ENCODE measurements at places on chromosomes 7 and 10. TPM values are rescaled to one million over a fixed set of nuclear protein-coding genes. Genes with fewer than 3 reads are reported as not detected.

- no peak for DNase-seq
These were observed 1.3 kb upstream of the PRTFDC1 start for GRCh38 chr10:24953675-24954074.

The AKR1C3 gene
- 3,253 TPM for total RNA-seq

DNA sequence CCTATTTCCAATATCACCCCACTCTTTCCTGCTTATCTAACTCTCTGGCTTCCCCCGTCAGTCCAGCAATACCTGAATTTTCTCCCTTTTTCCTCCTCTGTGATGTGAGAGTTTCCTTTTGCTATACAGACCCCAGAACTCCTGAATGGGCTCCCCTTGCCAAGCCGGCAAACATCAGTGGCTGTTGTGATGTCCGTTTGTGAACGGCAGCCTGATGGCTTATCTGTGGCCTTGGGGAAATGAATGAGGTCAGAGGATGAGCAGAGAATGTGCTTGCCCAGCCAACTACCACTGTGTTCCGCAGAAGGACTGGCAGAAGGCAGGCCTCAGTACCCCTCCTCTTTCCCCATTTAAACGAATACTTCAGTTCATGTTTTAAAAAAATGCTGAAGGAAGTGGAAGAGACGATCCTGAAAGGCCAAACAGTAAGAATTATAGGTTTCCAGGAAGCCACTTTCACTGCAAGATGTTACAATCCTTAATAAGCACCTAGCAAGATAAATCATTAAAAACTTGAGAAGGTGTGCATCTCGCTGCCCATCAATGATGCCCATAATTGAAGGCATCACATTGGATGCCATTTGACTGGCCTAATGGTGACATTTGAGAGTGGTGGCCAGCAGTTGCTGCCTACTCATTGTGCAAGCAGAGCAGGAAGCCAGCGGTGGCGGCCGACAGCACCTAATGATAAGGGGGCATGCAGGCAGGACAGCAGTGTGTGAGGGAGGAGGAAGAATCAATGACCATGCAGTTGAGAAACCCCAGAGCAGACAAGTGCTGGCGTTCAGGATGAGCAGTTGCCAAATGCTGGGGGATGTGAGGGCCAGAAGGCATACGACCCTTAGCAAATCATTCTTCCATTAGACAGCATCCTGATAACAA is 31.5 kb downstream of the SLC18A2 start:
- DNase-seq: no peak

- no peak for DNase-seq
These were observed 32.8 kb downstream of the LIMK1 start for GRCh38 chr7:74116356-74116755.

DNA sequence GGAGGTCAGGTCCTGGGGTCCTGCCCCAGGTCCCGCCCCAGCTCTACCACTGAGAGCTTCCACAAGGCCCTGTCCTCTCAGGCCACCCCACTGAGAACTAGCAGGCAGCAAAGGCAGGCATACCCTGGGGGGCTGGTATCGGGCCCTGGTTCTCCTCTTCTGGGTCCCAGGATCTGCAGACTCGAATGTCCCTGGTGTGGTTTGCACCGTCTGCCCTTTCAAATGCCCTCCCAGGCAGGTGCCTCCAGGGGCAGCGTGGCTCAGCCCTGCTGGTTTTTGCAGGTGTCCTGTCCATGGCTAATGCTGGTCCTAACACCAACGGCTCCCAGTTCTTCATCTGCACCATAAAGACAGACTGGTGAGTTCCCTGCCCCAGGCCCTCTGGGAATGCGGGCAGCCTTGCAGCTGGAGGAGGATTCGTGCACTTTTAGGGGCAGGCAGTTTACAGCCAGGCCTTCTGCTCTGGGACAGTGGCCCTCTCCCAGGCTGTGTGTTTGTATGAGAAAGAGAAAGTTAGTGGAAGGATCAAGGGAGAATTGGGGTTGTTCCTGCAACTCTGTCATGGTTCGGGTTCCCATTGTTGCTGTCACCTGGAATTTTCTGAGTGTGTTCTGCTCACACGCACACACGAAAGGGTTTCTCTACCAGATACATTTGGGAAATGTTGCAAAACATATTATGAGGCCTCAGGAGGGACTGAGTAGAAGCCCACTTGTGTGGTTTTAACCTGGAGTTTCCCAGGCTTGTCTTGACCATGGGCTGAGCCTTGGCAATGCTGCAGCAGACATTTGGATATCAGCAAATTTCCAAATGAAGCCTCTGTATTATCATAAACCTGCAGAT is 5.0 kb downstream of the PPIF start:
- DNase-seq: no peak

DNA sequence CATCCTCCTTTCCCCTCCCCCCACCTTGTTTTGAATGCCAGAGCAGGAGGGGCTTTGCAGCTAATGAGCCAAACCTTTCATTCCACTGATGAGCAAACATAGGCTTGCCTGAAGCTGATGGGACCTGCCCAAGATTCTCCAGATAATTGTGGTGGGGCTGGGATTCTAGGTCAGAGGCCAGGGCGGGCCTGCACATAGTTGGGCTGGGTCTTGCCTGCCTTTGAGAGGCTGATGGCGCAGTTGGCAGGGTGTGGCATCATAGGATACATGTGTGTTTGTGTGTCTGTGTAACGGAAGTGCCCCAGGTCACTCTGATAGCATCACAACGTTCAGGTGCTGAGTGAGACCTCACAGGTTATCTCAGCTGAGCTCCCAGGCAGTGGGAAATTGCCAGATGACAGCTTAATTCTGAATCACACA is 22.9 kb downstream of the BTBD16 start:
- DNase-seq: peak; percentile 65

DNA sequence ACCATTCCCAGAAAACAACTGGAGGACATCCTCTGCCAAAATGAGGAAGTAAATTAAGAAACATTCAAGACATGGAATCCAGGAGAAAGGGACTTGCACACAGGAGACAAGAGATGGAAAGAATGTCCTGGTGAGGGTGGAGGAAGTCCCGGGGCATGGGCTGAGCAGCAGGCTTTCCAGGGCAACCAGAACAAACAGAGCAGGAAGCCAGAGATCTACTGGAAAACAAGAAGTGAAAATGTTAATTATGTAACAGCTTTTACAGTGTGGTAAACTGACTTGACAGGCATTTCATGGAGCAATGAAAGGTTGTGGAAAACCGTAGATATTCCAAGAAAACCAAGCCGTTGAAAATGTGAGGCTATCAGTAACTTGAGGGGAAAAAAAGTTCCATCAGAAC is 55.2 kb upstream of the ZNF746 start:
- DNase-seq: no peak

- DNase-seq: no peak
These were observed 154.0 kb downstream of the REEP3 start for GRCh38 chr10:63675171-63675570.

The GPR37 gene
- total RNA-seq: not detected

DNA sequence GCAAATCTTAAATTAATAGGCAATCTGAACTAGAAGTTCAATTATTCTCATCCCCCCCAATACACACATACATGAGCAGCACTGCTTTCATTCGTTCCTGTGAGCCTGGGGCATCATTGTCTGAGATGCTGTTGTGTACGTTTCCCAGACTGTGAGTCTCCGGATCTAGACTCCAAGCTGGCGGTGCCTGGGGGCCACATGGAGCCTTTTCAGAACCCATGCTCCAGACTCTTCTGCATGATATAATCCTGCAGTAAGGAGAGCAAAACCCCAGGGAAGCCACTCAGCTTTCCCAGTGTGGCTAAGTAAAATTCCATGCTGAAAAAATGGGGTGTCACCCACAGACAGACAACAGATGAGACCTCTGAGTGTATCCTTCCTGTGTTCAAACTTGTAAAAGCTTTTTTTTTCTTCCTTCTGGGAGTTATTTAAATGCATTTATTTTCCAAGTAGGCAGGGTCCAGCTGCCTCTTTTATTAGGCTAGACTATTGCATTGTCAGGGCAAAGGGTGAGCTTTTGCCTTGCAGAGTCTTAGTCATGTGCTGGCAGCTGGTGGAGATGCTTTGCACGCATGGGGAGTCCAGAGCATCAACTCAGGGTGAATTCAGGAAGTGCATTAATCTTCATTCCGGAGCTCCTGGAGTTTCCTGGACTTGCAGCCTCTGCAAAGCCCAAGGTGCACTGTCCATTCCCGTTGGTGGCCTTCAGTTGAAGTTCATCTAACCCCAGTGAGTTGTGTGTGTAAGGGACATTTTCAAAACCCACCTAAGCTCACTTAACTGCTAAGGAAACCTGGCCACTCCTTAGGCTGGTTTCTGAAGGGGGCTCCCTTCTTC is 185.7 kb upstream of the ADO start:
- peak; percentile 47 for DNase-seq
